ENCODE measurements at places on chromosomes 4 and X. TPM values are rescaled to one million over a fixed set of nuclear protein-coding genes. Genes with fewer than 3 reads are reported as not detected.

The ASB12 gene
- total RNA-seq, result not detected

The FGFR3 gene
- 0.59 TPM for total RNA-seq

The SAGE1 gene
- total RNA-seq, result not detected

The TCEAL5 gene
- total RNA-seq, result not detected

The ART3 gene
- total RNA-seq, result not detected

The HTRA3 gene
- 5.4 TPM for total RNA-seq

The PORCN gene
- total RNA-seq, result 15.6 TPM

The ZNF674 gene
- total RNA-seq, result 8.1 TPM

The TMPRSS11A gene
- total RNA-seq, result not detected

The ADRA2C gene
- total RNA-seq, result 0.72 TPM

The SSX1 gene
- total RNA-seq, result not detected

The HTN1 gene
- not detected for total RNA-seq

The CLNK gene
- not detected for total RNA-seq
